ENCODE measurements at places on chromosomes 2 and 18.

- DNase-seq = no peak
Observed at GRCh38 chr18:43482600-43482999, 205.3 kb upstream of the SYT4 start.

DNA sequence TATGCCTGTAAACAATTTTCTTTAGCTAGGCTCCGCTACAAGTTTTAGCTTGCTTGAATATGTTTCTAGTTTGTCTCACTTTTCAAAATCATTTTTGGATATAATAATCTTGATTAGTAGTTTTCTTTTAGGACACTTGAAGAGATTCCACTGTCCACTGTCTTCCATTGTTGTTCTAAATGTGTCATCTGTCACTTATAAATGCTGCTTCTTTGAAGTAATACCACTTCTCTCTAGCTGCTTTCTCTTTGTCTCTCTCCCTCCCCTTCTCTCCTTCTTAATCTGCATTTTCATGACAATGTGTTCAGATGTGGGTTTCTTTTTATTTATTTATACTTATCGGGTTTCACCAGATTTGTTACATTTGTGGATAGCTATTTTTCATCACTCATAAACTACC is 73.7 kb upstream of the DPP10 start:
- no peak for DNase-seq

- DNase-seq = peak; percentile 69
Observed at GRCh38 chr18:58848685-58849084, 16.0 kb upstream of the ZNF532 start.

DNA sequence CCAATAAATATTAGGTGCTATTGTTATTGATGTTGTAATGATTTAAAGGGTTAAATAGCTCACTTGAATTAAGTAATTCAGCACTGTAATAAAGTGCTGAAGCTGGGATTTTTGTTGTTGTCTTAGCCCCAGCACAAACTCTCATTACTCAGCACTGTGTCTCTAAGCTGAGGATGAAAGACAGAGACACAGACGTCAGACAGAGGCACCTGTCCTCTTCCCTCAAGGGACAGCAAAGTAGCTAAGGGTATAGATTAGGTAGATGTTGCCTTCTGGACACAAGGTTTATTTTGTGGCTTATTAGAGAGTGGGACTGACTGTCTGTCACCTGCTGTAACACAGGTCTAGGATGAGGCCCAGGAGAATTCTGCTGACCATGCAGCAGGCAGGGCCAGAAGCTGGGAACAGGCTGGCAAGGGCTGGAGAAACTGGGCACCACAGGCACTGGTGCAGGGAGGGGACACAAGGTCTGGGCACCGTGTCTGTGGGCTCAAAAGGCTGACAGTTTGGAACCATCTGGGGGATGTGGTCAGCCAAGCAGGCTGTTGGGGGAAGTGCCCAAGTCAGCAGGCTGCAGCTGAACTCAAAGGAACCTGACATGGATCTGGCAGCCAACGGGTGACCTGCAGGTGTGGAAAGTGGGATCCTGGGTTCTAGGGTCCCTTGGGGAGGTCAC is 20.0 kb upstream of the PTPN4 start:
- no peak for DNase-seq

DNA sequence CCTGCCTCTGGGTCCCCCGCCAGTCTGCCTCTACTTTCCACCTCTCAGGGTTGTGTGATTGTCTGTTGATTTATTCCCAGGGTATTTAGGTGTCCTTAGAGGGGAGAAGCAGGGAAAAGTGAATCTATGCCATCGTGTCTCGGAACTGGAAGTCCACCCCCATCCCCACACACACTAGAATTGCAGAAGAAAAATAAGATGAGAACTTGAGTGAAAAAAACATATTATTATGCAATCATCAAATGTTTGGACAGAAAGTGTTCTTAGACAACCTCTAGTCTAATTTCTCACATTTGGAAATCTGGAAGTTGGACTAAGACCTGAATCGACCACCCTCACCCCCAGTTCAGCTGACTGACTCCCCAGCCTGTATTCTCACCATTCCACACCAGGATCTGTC is 14.1 kb upstream of the CASP8 start:
- no peak for DNase-seq

DNA sequence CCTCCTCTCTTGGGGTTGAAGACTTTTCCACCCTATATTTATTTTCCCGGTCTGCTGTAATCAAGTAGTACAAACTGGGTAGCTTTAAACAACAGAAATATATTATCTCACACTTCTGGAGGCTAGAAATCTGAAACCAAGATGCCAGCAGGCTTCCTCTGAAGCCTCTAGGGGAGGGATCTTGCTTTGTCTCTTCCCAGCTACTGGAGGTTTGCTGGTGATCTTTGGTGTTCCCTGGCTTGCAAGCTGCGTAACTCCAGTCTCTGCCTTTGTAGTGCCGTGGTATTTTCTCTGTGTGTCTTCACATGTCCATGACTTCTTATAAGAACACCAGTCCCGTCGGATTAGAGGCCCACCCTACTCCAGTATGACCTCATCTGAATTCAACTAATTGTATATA is 44.4 kb downstream of the MYO3B start:
- DNase-seq = no peak

DNA sequence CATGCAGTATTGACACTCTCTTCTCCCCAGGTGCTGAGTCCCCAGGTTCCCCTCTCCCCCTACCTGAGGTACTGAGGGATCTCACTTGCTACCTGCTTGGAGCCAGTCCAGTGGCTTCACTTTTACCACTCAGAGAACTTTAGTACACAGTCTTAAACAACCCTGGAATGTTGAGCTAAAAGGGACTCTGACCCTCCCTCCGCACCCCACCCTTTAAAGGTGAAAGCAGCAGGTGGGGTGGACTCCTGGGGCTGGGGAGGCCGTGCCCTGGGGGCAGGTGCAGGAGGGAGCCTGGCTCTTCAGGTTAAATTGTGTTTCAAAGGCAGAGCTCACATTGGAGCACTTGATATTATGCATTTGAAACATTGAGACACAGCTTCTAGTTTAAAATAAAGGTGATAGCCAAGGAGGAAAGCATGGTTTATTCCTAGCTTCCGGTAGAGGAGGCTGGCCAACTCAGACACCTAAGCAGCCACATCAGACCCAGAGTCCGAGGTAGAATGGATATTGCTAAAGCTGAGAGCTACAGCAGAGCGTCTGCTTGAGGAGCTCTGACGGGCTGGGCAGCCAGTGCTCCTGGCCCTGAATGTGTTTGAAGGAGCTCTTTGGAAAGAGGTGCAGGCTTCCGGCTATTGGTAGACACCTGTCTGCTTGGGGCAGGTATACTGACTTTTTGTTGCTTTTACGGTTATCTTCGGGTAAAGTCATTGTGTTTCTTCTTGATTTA is 196.4 kb downstream of the AGAP1 start:
- no peak for DNase-seq

DNA sequence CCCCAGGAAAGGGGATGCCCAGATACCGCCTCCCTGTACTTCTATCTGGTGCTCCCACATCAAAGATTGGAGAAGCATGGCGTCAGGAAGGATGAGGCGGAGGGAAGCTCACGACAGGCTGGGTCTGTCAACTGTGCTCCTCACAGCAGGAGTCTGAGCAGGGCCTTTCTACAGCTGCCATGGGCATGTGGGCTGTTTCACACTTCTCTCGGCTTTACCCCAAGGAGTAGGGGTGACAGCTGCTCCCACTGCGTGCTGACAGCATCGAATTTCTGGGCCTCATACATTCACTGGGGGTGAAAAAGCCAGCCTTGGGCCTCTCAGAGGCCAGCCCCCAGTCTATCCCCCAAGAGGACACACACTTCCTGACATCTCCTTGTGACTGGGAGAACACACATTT is 21.1 kb downstream of the NEURL3 start:
- no peak for DNase-seq

DNA sequence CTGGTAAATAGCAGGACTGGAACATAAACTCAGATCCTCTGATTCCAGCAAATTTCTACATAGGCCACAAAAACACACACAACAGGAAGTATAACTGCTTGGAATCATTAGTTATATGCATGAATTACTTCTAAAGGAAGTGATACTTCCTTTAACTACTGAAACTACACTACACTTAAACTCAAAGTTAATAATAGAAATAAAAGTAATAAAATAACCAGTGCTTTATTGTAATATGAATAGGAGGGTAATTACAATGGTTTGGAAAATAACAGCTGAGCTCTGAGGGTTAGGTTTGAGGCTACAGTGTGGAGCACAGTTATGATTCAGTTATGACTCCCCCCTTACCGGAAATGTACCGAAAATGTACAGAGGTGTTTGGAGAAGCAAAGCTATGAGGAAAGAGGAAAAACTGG is 18.5 kb upstream of the POLI start:
- no peak for DNase-seq

GRCh38 chr18:60248336-60249330 is 123.9 kb downstream of the MC4R start:
- DNase-seq = no peak

- DNase-seq = peak; percentile 65
Observed at GRCh38 chr2:9110893-9111569, 95.6 kb upstream of the ASAP2 start.

GRCh38 chr2:232018181-232018580 is 56.7 kb downstream of the DIS3L2 start:
- no peak for DNase-seq

DNA sequence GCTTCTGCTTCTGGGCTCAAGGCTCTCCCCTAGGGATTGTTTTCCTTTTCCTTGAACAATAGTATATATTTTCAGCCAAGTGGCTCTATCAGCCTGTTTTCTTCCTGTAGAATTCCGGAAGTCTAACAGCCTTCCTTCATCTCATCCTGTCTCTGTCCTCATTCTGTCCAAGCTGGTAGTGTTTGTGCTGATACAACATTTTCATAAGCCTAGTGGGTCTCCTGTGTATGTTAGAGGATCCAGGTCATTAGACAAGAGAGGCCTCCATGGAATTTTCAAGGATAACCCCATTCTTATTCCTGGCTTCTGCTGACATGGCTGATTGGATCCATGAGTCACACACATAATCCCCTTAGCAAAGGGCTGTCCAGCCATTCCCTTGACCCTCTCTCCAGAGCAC is 467.6 kb downstream of the PTPRM start:
- DNase-seq = no peak

Data from SJSA1 (cell line).